SK-MEL-5 (cell line): ENCODE measurements at places on chromosomes 5 and 9. TPM values are rescaled to one million over a fixed set of nuclear protein-coding genes. Genes with fewer than 3 reads are reported as not detected.

DNA sequence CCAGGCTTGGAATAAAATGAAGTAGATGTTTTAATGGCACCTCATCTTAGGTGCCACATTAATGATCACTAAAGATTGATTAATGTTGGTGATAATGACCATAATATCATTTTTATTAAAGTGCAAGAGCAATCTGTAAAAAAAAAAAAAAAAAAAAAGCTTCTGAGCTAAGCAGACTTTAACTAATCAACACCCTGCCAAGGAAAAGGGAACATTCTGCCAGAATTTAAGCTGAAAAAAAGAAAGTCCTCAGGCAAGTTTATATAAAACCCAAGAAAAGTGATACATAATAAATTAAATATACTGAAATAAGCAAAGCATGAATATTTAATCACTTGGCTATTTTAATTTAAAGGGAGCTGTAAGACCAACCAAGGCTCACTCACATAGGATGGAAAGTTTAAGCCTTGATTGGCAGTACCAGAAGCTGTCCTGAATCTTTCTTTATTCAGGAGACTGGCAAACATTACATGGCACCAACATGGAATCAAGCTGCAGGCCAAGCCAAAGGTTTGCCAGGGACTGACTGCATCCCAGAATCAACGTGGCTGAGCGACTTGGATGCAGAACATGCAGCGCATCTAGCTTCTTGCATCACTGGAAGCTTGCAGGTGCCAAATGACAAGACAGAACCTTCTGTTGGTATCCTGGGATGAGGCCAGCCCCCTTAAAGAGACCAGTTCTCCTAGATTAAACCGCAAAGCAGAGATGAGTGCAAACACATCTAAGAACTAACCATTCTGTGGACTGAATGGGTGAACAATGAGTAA, 413.6 kb downstream of the ENC1 start:
- DNase-seq: no peak

DNA sequence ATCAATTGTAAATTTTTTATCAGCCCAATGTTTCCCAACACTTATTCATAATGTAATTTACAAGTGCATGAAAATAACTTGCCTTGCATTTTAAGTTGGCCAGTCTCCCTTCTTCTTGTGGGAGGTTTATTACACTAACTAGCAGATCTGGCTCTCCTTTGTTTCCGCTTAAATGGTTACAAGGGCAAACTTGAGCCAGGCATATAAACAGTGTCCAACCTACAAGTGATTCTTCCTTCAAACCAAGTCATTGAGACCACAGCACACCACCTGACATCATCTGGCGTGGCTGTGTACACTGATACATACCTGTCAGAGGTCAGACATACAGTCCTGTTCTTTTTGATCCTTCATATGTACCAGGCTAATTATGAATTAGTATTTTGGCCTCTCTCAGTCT, 80.1 kb downstream of the ALDH1A1 start:
- DNase-seq: peak; percentile 8

GRCh38 chr9:125540497-125540896, 166.5 kb downstream of the MAPKAP1 start:
- DNase-seq: no peak

DNA sequence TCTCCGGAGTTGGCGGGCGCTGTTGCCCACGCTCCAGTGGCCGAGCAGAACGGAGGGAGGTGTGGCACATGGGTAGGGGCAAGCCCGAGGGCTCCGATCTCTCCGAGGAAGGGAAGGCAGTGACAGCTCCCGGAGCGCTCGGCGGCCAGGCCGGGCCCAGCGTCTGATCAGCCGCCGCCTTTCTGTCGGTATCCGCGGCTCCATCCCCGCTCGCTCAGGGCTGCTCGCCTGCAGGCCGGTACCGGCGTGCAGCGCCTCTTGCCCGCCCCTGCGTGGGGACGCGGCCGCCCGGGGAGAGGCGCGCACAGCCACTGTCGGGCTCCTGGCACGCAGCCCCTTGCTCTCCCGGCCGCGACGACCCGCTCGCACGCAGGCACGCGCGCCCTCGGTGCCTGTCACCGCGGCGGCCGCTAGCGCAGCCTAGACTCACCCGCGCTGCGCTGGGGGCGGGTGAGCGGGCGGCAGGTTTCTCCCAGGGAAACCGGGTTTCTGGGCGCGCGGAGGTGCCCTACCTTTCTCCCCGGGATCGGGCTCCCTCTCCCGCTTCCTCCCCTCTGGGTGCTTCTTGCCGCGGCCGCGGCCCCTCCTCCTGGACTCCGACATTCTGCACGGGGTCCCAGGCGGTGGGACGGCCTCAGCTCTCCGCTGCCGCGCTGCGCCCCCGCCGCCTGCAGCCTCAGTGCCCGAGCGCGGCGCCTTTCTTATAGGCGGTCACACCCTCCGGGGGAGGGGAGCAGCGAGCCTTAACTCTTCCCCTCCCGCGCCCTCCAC, 108.4 kb downstream of the PSD2 start:
- no peak for DNase-seq

GRCh38 chr5:20445326-20445860, 457.4 kb upstream of the CDH18 start:
- DNase-seq: no peak

DNA sequence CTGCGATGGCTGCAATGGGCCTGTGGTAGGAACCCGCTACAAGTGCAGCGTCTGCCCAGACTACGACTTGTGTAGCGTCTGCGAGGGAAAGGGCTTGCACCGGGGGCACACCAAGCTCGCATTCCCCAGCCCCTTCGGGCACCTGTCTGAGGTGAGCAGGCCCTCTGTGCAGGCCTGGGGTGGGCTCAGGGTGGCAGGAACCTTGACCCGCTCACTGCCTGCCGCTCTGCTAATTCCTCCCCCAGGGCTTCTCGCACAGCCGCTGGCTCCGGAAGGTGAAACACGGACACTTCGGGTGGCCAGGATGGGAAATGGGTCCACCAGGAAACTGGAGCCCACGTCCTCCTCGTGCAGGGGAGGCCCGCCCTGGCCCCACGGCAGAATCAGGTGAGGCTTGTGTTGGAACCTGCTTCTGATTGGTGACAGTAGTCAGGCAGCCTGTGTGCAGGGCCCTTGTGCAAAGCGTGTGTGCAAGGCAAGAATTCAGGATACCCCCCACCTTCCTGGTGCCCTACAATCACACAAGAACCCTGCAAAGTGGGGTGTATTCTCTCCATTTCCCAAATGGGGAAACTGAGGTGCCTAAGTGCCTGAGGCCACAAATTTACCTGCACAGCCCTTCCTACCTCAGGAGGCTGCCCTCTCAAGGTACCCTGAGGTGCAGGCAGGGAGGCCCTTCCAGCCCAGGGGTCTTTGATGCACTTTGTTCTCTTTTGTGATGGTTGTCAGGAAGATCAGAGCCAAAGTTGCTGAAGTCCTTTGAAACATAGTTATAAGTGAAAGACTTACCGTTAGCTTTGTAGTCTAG, 3.4 kb downstream of the SQSTM1 start:
- no peak for DNase-seq

GRCh38 chr5:18119156-18119785, 485.0 kb downstream of the TAF11L14 start:
- DNase-seq: no peak

DNA sequence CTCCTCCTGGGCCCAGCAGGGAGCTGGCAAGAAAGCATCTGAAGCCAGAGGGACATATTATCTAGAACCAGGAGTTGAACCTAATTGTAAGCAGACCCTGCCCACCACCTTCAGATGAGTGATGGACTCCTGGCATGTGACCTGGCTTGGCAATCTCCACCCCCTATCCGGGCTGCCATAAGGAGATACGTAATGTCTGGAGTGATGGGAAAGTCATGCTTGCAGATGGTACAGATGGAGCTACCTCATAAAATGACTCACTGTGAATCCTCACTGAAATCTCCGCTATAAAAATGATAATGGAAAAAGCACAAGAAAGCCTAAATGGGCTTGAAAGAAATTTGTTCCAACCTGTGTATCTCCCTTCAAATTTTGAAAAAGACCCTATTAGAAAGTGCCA, 157.5 kb downstream of the DMRT2 start:
- DNase-seq: no peak

DNA sequence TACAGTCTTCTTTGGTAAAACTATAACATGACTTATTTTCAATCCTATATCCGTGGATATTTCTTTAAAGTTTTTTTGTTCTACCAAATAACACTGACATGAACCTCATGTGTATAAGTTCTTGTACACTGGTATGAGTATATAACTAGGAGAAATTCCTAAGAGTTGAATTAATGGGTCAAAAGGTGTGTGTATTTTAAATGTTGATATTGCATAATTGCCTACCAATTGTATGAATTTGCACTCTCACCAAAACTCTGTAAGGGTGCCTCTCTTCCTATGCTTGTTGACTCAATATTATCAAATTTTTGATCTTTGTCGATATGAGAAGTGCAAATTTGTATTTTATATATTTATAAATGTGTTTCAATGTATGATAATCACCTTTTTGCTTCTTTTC, 22.9 kb upstream of the CCL21 start:
- DNase-seq: no peak

- no peak for DNase-seq
Measured at GRCh38 chr5:167561796-167562195, 729.6 kb upstream of the WWC1 start.

- no peak for DNase-seq
Measured at GRCh38 chr5:118111956-118112355, 876.4 kb downstream of the DTWD2 start.

DNA sequence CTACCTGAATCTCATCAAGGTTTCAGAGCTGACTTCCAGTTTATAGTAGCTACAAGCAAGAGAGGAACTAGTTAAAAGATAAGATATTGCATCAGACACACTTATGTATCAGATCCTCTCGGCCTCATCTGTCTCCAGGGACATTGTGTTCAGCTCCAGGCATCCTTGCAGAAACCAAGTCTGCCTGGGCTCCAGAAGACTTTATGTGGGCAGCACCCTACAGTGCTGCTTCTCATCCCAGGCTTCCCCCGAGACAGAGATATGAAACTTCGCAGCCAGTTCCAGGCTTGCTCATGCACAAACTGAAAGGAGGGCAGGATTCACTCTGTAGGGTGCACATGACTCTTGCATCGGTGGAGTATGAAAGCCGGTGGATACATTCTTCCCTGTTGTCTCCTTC, 33.9 kb upstream of the FOXB2 start:
- peak; percentile 59 for DNase-seq

DNA sequence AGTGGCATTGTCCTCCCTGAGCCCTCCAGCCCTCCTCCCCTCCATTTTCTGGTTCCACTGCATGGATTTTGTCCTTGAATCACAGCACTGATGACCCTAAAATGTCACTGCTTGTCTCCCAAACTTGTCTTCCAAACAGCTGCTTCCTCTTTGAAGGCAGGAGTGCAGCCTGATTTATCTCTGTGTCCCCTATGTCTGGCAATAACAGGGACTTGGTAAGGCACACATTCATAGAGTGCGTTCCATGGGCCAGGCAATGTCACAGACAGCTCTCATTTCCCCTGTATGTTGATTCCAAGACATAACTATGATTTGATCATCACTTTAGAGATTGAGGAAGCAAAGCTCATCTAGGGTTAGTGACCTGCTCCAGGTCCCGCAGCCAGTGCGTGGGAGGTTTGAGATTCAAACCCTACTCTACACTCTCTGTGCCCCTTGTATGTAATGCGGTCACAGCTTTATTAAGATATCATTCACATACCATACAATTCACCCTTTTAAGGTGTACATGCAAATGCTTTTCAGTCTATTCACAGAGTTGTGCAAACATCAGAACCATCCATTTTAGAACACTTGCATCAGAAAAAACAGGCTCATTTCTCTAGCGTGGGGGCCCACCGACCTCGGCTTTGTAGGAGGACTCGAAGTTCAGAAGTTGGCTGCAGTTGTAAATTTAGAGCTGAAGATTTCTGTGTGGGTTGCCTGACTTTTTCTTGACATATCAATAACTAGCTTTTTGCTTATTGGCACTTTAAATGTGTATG, 28.4 kb upstream of the BOD1 start:
- no peak for DNase-seq

- no peak for DNase-seq
Measured at GRCh38 chr5:177487144-177487543, 10.3 kb downstream of the PDLIM7 start.

- DNase-seq: peak; percentile 61
Measured at GRCh38 chr9:130172161-130172857, at the start of gene NCS1. NCS1 (plus strand) TSS chr9:130172404; CDS start chr9:130172664, 260 bp downstream.

GRCh38 chr5:41281215-41281810, 68.0 kb upstream of the C6 start:
- DNase-seq: no peak

- DNase-seq: no peak
Measured at GRCh38 chr9:14218253-14218652, 95.7 kb downstream of the NFIB start.

DNA sequence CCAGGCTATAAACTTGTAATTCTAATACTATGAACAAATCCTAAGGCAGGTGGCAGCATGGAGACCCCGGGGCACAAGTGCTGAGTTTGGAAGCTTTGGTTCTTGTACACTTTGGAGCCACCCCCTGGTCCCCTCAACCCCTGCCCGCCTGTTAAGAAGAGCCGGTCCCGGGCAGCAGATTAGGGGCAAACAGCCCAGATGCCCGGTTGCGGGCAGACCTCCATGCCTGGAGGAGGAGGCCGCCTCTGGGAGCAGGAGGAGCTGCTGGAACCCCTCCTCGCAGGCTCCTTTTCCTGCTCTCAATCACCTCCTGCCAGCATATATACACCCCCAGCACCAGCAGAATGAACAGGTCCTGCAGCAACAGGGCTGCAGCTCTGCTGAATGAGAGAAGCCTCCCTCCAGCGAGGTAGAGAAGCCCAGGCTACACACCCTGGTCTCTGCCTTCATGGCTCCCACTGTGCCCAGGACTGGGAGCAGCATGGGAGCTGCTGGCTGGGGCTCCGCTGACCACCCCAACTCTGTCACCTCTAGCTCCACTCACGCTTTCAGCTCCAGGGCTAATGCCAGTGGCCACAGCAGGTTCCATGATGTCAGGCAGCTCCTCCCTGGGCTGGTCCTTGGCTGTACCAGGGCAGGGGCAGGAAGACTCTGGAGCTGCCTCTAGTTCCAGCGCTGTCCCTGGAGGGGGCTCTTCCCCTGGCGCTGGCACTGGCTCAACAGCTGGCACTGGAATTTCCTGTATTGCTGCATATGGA, 1713.5 kb upstream of the ACO1 start:
- no peak for DNase-seq

- DNase-seq: no peak
Measured at GRCh38 chr9:100354121-100354800, 1.5 kb upstream of the TEX10 start.

DNA sequence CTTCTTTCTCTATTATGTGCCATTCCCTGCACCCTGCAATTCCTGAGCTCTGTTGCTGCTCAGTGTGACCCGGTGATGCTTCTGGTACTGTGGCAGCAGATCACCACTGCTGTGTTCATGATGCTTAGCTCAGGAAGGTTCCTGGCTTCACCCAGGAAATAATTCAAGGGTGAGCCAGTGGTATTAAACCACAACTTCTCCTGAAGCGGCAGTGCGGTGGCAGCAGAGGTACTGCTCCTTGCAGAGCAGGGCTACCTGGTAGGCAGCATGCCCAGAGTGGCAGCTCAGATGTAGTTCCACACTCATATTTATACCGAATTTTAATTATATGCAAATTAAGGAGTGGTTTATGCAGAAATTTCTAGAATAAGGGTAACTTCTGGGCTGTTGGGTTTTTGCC, 213.8 kb upstream of the ZNF608 start:
- DNase-seq: no peak

The PCDHB7 gene
- total RNA-seq: 0.24 and 0.29 TPM in 2 replicates

The QRFP gene
- not detected in 2 replicates for total RNA-seq

The HMCN2 gene
- total RNA-seq: 0.03 TPM in 1 of 2 replicates, not detected in the other

The GRM6 gene
- not detected in 2 replicates for total RNA-seq

The C7 gene
- 0.61 and 4.0 TPM in 2 replicates for total RNA-seq

The GAS1 gene
- 15.9 and 19.6 TPM in 2 replicates for total RNA-seq

The PCDHB2 gene
- 0.95 and 1.8 TPM in 2 replicates for total RNA-seq

The ABLIM3 gene
- total RNA-seq: 0.43 and 0.58 TPM in 2 replicates

The CCDC183 gene
- 0.08 and 0.42 TPM in 2 replicates for total RNA-seq

The CDH9 gene
- not detected in 2 replicates for total RNA-seq

The PPP1R2B gene
- total RNA-seq: 0.08 and 0.11 TPM in 2 replicates

The SNX18 gene
- 43.1 and 44.7 TPM in 2 replicates for total RNA-seq

The G3BP1 gene
- 280 TPM in 2 replicates for total RNA-seq
